Skeletal muscle cell (primary cell): ENCODE measurements at places on chromosomes 3 and 15.
A peak's percentile ranks its signal among the peaks of the same experiment; 100 is the strongest.

GRCh38 chr3:101091489-101091888, 98.3 kb upstream of the ABI3BP start:
- no peak for DNase-seq

DNA sequence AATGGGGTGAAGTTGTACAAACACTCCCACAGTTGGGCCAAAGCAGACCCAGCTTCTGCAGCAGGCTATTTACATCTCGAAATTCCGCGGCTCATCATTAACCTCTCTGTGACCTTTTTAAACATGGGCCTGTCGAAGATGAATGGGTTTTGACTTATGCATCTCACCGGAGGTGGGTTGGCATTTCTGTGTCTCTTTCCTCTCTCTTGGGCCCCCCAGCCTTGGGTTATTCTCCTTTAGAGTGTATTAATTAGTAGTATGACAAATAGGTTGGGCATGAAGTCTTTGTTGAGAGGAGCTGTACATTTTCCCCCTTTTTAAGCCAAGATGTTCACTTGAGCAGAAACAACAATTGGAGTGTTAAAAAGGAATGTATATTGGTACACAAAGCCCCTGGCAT, 9.8 kb downstream of the SMAD6 start:
- DNase-seq, result no peak

DNA sequence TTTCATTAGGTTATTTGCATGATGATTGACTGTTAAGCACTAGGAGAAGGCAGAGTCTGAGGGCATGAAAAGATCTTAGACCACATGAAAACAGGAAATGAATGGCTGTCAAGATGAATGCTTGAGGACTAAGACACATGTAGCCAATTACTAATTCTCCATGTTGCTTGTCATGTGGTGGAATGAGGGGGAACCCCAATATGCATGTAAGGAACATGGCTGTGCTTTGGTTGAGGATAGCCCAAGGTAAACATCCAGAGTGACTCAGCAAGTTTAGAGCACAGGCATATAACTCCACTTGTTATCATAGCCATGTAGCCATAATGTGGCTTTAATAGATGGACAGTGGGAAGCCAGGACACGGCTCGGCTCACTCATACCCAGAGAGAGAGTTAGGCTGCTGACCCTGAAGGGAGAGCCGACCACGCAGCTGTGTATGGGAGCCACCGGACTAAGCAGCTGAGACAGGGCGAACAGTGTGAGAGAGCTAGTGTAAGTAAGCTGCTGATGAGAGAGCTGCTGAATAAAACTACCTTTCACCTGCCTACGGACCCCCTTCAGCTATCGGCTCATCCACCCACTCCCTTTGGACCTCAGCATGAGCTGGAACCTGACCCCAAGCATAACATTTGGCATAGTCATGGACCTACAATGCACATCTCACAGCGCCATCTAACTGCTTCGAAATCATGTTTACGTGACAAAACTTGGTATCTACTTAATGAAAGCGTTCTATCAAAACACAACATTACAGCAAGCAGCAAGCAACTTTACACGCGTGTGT, 37.6 kb downstream of the ANO10 start:
- peak; percentile 10 for DNase-seq

DNA sequence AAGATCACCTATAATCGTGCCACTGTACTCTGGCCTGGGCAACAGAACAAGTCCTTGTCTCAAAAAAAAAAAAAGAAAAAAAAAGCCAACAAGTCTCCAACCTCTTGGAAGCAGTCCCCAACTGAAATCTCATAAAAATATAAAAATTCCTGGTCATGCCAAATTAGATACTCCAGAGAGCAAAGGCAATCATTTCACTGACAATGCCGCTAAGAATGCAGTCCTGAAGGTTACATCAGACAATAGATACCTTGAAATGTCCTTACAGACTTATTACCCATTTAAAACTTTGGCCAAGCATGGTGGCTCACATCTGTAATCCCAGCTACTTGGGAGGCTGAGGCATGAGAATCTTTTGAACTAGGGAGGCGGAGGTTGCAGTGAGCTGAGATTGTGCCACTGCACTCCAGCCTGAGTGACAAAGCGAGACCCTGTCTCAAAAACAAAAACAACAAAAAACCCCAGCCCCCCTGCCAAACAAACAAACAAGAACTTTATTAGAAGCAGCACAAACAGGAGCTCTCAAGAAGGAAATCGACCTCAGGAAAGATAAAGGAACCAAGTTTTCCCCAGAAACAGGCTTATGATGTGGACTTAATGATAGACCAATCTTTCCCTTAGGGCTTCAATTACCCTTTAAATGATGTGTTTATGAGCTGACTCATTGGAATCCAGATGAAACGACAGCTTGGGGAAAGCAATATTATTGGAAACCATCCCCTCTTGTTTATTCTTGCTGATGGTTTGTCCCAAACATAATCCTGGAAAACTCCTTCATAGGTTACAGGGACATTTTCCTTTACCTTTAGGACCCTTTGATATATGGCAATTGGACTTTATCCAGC, 53.1 kb upstream of the XCR1 start:
- no peak for DNase-seq

DNA sequence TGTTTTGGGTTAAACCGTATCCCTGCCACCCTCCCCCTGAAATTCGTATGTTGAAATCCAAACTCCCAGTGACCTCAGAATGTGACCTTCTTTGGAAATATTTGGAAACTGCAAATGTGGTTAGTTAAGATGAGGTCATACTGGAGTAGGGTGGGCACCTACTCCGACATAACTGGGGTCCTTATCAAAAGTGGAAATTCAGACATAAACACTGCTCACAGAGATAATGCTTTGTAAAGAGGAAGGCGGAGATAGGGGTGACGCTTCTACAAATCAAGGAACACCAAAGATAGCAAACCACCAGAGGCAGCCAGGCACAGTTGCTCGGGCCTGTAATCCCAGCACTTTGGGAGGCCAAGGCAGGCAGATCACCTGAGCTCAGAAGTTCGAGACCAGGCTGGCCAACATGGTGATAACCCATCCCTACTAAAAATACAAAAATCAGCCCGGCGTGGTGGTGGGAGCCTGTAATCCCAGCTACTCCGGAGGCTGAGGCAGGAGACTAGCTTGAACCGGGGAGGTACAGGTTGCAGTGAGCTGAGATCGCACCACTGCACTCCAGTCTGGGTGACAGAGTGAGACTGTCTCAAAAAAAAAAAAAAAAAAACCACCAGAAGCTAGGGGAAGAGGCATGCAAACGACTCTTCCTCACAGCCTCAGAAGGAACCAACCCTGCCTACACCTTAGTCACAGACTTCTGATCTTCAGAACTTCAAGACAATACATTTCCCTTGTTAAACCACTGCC, 51.1 kb upstream of the CHD2 start:
- no peak for DNase-seq

DNA sequence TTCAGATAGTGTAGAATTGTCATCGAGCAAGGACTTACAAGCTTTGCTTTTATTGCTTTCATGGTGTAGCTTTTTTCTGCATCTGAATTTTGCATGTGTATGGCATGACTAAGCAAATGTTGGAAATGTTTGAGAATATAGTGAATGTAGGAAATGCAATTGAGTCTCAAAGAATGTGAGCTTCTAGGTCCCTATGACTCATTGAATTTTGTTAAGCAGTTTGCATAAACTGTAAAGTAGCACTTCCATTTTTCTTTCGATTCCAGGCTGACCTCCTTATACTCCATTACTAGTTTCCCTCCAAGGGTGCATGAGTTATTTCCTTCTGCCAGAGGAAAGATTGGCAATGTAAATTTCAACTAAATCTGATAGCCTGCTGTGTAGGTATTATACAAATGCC, 619.2 kb downstream of the DIPK2A start:
- peak; percentile 73 for DNase-seq

GRCh38 chr3:21417991-21418390, 333.0 kb downstream of the ZNF385D start:
- DNase-seq, result peak; percentile 87

DNA sequence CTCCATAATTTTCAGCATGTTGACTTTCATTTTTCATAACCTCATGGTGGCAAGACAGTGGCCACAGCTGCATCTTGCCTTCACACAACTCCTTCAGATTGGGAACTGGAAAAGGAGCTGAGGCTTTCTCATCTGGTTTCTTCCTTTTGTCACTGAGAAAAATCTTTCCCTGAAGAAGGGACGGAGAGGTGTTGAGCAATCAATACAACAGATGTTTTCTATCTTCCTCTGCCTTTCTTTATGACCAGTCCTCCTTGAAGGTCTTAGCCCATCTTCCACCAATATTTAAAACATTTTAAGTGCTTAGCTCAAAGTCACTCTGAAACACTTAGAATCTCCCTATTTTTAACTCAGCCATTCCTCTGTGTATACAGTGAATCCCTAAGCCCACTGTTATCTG, 11.9 kb downstream of the ZNF660 start:
- DNase-seq, result no peak

DNA sequence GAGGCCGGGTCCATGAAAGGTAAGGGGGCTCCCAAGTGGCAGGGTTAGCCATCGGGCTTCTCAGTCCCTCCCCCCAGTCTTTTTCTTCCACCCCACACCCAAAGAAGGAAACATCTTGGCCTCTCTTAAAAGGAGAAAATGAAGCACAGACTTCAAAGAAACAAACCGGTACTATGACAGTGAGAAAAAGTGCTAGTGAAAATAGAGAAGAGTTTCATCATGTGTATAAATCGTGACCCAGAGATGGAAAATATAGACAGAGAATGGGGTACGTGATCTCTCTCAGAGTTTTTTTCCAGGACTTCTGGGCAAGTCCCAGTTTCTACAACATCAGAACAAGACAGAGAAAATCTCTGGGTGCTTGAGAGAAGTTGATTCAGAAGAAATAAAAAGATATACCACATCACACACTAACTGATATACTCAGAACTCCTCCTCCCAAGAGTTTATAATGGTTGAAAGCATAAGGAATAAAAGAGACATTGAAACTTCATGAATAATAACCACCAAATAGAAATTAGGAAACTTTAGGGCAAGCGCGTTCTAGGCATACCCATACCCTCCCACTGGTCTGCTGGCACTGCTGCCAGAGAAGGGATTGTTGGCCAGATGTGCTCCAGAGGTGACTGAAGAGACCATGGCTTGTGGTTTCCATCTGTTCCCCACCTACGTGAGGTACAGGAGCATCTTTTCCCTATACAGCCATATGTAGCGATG, 318.9 kb upstream of the CHRM5 start:
- DNase-seq, result no peak

DNA sequence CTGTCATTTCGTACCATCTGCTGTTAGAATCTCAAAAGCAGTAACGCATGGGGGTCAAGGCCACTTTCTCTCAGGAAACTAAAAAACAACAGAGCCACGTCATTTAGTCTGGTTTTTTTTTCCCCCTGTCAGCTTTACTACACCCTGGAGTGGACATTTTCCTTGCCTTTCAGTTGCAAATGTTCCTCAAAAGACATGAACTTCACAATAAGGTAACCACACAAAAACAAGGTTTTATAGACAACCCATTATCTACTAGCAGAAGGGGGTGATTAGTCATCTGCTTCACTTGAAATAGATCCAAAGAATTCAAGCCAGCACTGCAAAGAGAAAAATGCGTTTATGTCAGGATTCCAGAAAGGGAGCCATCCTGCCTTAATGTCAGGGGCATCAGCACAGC, 171.8 kb upstream of the CDIN1 start:
- DNase-seq, result peak; percentile 92

DNA sequence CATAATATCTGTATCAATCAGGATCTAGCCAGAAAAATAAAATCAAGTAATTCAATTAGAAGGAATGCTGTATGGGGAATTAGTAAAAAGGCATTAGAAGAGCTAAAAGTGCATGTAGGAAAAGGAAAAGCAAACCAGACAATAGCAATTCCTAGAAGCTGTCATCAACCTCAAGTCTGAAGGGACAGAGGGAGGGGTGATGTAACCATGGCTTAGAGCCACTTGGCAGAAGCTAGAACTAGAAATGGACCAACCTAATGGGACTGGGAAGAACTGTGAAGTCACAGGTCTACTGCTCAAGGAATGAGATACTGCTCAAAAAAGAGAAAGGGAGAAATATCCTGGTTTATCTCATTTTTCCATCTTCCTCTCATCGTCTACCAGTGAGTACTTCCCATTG, 590.7 kb upstream of the SGO1 start:
- DNase-seq, result no peak

GRCh38 chr3:61537366-61537765, 24.0 kb upstream of the PTPRG start:
- no peak for DNase-seq

- peak; percentile 49 for DNase-seq
Measured at GRCh38 chr3:15268033-15268631, 62.1 kb downstream of the CAPN7 start.

DNA sequence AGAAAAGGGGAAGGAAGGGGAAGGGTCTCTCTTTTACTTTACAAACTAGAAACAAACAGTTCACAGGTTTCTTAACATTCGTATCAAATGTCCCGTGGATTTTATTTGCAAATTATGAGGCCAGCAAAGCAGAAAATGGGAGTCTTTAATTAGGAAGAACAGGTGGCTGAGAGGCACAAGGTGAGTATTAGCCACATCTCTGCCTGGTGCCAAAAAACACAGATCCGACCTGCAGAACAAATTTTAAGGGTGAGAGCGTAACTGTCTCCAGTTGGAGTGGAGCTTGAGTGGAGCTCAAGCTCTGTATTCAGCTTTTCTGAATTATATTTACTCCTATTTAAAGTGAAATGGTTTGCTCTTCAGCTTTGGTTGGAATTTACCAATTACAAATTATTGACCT, 1004.9 kb downstream of the FHIT start:
- no peak for DNase-seq

DNA sequence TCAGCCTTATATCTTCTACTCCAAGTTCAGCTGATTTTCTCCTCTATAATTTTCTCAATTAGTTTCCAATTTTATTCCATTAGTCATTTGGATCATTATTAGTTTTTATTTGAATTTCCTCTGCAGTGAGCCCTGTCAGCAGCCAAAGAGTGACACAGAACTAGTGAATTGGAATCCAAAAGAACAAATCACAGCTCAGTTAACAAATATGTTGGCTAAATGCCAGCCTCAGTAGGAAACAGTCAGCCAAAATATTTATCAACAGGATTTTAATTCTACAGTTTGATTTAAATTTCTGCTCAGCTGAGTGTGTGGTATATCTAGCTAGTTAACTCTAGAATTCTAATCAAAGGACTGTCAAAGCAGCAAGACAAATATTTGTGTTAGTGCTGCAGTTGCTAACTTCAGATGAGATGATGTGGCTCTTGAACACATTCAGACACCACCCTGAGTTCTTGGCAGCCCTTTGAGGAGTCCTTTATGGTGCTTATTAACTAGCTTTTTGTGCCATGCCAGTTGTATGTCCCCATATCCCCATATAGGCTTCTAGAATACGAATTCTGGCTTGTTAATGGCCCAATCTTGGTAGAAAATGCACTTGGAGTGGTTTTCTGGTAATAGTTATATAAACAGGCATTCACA, 194.5 kb downstream of the CPNE4 start:
- DNase-seq, result peak; percentile 21

GRCh38 chr15:65399997-65400396, 22.2 kb upstream of the IGDCC3 start:
- no peak for DNase-seq

DNA sequence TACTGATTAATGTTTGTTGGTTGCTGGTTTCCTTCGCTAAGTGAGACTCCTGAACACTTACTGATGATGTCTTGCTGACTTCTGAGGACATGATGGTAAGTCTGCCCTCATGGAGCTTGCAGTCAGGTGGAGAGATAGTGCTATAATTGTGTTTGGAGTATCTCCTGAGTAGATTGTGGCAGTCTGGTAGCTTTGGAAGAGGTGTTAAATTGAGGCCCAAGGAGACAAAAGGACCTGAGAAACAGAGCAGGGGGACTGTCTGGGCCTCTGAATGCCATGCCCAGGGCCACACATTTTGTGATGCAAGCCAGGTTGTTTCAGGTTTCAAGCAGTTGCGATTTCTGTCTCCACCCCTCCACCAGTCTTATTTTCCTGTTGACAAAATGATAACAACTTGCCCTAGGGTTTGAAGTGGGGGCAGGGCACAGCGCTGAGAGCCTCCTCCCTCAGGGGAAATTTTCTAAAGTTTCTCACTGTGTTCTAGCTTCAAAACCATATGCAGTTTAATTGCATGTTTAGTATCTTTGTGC, 16.7 kb downstream of the SMAD3 start:
- DNase-seq, result no peak
